ENCODE measurements at places on chromosomes 1 and 21. TPM values are rescaled to one million over a fixed set of nuclear protein-coding genes. Genes with fewer than 3 reads are reported as not detected.

DNA sequence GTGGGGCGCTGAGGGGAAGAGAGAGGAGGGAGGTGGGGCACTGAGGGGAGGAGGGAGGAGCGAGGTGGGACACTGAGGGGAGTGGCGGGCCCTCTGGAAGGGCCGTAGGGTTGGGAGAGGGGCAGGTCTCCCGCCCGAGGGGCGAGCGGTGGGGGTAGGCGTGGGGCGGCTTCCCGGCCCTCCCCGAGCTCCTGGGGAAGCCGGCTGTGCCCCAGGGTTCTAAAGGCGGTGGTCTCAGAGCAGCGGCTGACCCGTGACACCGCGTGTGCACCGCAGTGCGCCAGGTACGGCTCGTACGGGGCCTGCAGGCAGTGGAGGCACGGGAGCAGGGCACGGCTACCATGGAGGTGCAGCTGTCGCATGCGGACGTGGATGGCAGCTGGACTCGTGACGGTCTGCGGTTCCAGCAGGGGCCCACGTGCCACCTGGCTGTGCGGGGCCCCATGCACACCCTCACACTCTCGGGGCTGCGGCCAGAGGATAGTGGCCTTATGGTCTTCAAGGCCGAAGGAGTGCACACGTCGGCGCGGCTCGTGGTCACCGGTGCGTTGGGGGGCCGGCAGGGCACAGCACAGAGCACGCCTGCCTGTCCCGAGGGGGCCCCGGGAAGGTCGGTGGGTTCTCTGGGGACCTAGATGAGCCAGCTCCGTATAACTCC, 68.5 kb downstream of the OBSCN start:
- no peak for DNase-seq

DNA sequence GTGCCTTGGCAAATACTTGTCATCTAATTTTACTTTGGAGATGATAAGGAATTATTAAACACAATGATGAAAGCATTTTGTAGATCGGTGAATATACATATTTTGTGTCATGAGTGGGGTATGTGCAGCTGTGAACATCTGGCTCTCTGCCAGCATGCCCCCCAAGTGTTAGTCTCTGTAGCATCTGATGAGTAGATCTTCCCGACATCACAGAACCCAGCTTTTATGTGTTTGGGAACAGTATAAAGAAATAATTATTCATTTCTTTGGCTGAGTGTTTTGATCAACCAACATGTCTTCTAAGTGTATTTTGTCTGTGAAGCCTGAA, 4.5 kb upstream of the CTNNBIP1 start:
- no peak for DNase-seq

- no peak for DNase-seq
Measured at GRCh38 chr1:84985365-84985764, 11.5 kb downstream of the MCOLN2 start.

DNA sequence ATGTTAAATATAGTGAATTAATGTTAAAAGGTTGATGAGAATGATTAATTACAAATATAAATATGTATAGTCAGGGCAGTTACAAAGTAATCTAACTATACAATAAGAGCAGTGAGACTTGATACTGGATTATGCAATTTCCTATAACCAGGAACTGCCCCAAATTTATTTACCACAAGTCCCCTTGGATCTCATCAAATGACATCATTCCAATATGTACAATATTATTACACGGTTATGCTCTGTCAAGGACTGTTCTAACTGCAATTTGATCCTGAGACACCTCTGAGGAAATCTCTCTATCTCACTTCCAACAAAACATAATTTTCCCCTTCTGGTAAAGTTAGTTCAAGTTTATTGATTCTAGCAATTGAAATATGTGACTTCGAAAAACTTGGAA, 917.6 kb downstream of the NCAM2 start:
- no peak for DNase-seq

DNA sequence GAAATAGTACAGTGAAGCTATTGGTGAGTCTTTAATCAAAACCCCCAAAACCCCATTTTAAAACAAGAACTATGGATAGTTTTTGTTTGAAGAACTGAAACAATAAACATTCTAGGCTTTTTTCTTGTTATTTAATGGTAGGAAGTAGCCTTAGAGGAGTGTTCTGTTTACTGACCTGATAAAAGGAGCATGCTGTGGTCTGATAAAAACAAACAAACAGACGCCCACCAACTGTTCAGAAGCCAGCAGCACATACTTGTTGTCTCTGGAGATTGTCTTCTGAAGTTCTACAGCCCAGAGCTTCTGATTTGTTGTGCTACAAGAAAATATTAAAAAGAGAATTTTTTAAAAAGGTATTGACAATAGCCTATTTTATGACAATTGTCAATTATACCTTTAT, 54.1 kb upstream of the CFAP298 start:
- DNase-seq = no peak

Gene C8A
- total RNA-seq = not detected

Gene ADSS2
- 60.8 TPM for total RNA-seq

Gene C1orf210
- not detected for total RNA-seq
